Cardiac muscle cell (in vitro differentiated cells and primary cell): ENCODE measurements at places on chromosomes 12 and 14. TPM values are rescaled to one million over a fixed set of nuclear protein-coding genes. Genes with fewer than 3 reads are reported as not detected.

DNA sequence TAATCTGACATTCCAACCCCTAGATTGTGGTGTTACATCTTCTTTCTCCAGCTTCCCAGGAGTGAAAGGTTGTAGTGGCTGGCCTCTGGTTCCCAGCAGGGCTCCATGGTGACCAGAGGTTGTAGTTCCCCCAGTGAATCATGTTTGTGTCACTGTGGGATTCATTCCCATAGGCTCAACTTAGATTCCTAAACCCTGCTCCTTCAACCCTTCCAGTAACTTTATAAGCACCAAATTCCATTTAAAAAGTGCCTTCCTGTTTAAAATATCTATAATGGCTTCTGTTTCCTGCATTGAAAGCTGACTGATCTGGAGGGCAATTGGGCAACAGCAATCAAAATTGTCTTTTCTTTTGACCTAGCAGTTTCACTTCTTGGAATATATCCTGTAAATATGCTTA is 40.5 kb upstream of the TBC1D15 start:
- no peak for DNase-seq

- no peak for DNase-seq
Observed at GRCh38 chr12:111204788-111205241, 164.1 kb downstream of the PHETA1 start.

DNA sequence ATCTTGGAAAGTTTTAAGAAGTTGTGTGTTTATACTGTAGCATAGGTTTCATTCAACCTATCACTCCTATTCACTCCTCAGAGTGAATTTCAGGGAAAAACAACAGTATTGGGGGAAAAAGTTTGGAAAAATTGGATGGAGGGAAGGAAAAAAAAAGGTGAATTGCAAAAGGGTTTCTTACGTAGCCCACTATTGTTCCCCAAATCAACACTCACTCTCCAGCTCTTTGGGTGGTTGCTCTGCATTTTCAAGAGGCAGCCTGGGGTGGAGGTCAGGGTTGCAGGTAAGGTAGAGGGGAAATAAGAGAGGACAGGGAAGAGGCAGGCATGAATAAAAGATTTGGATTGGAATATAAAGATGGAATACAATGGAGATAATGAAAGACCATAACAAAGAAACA is 42.3 kb downstream of the BORCS5 start:
- DNase-seq, result no peak

DNA sequence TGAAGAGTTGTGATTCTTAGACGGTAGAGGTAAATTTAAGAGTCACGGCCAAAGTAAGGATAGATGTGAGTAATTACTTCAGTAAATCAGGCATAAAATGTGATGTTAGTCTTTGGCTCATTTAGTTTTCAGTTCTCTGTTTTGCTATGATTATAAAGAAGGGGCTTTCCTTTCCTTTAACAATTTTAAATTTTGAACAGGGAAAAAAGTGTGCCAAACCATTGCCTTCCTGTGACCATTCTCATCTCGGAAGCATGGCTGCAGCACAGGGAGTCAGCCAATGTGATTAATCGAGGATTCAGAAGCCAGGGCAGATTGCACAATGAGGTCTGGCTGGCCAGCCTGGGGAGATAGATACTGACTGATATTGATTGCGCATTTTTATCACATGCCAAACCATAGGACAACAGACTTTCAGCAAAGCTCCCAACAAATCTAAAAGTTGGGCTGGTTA is 480.2 kb upstream of the PRICKLE1 start:
- peak; percentile 72 for DNase-seq

GRCh38 chr12:25054783-25055144 is 105.9 kb upstream of the BCAT1 start:
- DNase-seq, result no peak

DNA sequence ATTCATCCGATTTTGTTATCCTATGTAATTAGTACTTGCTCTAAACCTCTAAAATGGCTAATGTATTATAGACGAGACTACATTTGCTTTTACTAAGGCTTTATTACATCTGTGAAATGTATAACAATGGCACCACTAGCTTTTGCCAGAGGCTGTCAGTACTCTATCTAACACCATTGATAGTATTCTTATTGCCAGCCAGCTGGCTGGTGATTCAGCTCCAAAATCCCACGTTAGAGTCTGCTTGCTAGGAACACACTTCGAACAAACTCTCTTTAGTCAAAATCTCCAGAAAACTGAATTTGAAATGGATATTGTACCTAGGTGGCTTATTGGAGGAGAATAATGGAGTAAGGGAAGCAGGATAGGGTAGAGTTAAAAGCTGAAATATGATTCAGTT is 839.2 kb downstream of the SLC6A15 start:
- DNase-seq, result peak; percentile 14

- no peak for DNase-seq
Observed at GRCh38 chr12:98911396-98911795, 266.3 kb downstream of the APAF1 start.

- peak; percentile 47 for DNase-seq
Observed at GRCh38 chr12:114895827-114896226, 211.9 kb upstream of the TBX3 start.

DNA sequence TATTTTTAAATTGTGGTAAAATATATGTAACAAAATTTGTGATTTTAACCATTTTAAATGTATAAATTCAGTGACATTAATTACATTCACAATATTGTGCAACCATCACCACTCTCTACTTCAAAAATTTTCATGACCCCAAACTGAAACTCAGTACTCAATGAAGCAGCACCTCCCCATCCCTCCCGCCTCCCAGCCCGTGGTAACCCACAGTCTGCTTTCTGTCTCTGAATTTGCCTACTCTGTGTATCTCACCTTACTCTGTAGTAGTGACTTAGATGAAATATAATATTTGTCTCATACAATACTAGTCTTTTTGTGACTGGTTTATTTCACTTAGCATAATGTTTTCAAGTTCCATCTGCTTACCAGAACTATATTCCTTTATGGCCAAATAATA is 36.2 kb downstream of the EML1 start:
- DNase-seq, result no peak

DNA sequence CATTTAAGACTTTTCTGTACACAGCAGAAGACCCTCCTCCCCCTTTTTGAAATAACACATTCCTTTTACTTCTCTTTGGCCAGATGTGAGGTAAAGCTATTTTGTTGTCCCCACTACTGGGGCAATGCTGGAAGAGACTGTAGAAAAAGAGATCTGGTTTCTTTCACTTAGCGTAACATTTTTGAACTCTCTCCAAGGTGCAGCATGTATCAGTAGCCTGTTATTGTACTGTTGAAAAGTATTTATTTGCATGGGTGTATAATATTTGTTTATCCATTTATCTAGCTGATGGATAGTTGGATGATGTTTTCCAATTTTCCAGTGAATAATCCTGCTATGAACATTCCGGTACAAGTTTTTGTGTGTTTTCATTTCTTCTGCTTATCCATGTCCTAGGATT is 335.2 kb downstream of the SOX5 start:
- peak; percentile 6 for DNase-seq

DNA sequence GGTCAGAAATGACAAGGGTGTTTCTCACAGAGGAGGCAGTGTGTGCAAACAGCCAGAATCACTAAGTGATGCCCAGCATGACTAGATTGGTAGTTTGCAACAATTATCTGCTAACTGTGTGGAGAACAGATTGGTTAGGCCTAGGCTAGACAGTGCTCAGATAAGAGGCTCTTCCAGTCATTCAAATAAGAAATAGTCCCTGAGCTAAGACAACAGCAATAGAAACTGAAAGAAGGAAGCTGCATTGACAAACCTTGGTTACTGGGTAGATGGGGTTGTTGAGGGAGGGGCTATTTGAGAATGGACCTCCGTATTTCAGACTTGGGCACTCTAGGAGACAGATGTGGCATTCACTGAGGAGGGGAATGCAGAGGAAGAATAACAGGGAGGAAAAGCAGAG is 255.0 kb upstream of the NPAS3 start:
- DNase-seq, result no peak

DNA sequence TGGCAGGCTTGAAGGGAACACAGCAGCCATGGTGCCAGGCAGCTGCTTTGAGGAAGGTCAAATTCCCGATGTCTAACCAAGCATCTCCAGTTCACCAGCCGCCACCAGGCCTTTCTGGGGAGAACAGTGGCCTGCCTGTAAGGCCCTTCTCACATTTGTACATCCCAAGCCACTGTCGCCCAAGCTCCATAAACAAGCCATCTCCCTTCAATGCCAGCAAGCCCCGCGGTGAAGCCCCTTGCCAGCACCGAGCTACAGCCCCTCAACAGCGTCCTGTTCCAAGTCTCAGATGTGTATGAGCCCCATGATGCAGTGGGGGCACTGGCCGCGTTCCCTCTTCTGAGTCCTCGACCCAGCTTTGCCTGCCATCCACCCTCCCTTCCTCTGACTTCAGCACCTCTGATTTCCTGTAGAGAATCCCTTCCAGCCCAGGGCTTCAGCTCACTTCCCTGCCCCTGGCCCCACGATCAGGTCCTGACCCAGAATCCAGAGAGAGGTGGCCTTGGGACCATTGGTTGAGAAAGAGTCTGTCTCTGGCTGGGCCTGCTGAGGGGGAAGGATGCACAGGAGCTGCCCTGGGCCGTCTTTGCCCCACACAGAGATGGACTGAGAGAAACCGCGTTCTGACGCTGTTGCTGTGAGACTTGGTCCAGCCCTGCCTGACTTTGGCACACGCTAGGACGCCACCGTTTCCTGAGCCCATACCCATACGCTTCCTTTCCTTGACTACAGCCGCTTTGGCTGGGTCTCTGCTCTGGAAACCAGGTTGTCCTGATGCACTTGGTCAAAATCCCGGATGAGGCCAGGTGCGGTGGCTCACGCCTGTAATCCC is 1.9 kb upstream of the MMP17 start:
- DNase-seq, result no peak

DNA sequence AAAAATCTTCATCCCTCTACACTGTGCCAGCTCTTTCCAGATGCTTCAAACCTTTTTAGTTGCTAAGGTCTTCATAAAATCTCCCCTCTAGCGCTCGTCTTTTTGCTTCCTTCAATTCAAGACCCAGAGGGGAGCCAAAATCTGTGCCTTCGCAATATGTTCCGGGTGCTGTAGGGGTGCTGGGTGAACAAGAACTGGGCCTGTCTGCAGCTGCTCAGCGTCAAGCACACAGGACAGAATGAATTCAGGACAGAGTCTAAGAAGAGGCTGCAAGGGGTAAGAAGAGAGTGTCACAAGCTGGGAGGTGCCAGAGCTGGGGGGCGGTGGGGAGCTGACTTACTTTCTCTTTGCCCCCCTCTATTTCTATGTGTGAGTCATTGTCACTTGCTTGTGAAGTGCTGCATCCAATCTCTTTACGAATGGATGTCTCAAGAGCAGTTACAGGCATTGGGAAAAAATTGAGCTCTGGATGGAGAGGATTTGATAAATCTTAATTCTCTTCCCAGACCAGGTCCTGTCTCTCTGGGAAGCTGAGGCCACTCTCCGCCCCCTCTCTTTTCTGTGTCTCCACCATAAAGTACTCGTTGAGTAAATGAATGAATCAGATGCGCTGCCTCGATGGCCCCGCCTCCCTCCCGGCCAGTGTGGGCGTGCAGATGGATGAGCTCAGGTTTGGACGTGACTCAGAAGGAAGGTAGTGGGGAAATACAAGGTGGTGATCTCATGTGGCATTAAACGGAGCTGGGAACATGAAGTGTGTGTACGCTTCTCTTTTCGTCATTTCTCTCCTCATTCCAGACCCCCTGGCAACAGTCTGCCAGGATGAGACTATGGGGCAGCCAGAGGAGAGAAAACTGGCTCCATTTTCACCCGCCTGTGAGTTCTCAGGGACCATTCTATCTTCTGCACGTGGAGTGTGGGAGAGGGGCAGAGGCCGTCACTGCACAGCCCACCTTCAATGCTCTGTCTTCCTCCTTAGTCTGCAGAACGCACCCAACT is 91.3 kb downstream of the TSPAN9 start:
- no peak for DNase-seq

GRCh38 chr12:138898-139534 is 72.4 kb downstream of the IQSEC3 start:
- peak; percentile 61 for DNase-seq

DNA sequence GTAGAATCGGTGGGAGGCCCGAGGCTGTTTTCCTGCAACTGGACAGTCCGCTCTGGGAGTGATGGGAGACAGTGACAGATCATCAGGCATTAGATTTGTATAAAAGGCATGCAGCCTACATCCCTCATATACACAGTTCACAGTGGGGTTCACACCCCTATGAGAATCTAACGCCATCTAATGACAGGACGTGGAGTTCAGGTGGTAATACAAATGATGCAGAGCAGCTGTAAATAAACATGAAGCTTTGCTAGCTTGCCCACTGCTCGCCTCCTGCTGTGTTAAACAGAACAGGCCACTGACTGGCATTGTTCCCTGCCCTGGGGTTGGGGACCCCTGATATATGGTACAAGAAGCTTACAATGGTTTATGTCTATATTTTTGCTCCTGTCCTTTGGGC is 179.0 kb downstream of the LRFN5 start:
- no peak for DNase-seq

DNA sequence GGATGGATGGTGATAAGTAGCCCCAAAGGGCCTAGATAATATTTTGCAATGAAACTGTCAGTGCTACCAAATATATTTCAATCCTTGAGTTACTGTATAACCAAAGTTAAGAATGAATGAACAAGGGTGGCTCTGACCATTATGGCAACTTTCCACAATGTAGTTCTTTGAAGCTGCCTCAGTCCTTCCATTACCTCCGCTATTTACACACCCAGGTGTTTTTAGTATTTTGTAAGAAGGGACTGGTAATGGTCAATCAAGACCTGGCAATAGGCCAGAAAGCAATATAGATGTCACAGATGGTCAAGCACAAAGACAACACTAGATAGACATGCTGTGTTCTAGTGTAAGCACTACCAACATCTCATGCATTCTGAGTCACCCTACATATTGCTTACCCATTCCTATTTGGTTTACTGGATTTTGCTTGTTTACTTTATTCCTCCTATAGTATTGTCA is 16.3 kb downstream of the DUSP16 start:
- DNase-seq, result no peak

DNA sequence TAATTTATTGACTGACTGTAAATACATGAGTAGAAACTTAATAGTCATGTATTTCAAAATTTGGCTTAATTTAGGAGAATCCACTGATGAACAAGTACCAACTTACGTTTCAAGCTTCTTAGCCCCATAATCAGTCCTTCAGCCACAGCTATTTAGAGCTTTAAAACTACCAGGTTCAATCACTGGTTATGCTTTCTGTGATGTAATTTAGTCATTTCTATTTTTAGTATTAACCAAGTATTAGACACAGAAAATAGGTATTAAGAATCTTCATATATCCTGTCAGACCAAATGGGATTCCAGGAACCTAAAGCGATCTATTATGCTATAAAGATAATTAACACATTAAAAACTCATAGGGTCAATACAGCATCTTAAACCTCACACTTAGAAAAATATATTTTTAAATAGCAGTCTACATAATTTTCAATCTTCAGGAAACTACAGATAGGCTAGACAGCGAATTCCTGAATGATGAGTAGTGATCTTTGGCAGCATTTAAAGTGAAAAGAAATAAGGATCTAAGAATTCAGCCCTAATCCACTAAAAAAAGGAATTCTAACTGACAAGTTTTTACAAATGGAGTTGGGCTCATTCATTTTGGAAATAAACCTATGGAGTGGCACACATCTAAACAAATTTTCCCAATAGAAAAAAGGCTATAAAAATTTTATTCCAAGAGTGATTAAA is 51.5 kb downstream of the ZC3H14 start:
- no peak for DNase-seq

Gene DIP2B
- total RNA-seq, result 39.3 and 55.1 TPM in 2 replicates

Gene MANSC4
- not detected in 2 replicates for total RNA-seq

Gene ANO2
- 0.21 and 0.63 TPM in 2 replicates for total RNA-seq

Gene IAPP
- 0.09 and 0.14 TPM in 2 replicates for total RNA-seq

Gene ACSM4
- total RNA-seq, result not detected in 2 replicates

Gene ALDH2
- 99.2 and 130 TPM in 2 replicates for total RNA-seq

Gene CLEC4A
- total RNA-seq, result 1.8 TPM in 1 of 2 replicates, not detected in the other

Gene CLEC2D
- 4.5 and 20.2 TPM in 2 replicates for total RNA-seq

Gene CSAD
- total RNA-seq, result 11.4 and 29.4 TPM in 2 replicates
